ENCODE measurements at places on chromosomes 3 and 15.

DNA sequence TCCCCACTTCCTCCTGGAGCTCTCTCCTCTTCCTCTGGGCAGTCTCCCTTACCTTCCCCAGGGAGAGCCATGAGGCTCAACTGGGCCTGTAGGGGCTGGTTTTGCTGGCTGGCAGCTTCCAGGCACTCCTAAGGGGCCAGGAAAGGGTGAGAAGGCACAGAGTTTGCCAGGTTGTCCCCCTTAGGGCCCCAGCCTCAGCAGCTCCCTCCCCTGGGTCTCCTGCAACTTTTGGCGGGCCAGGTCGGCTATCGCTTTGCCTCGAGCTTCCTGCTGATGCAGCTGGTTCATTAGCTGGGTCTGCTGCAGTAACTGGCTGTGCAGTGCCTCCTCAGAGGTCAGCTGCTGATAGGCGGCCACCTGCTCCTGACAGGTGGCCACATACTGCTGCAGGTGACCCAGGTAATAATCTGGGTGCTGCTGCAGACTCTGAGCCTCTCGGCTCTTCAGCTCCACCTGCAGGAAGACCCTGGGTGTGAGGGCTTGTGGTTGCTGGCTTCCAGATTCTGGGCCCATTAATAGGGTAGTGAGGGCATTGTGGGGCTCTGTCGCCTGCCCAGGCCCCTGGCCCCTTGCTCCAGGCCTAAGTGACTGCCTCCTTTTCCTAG lies 29.7 kb upstream of the OR4F6 start:
- no peak for DNase-seq

DNA sequence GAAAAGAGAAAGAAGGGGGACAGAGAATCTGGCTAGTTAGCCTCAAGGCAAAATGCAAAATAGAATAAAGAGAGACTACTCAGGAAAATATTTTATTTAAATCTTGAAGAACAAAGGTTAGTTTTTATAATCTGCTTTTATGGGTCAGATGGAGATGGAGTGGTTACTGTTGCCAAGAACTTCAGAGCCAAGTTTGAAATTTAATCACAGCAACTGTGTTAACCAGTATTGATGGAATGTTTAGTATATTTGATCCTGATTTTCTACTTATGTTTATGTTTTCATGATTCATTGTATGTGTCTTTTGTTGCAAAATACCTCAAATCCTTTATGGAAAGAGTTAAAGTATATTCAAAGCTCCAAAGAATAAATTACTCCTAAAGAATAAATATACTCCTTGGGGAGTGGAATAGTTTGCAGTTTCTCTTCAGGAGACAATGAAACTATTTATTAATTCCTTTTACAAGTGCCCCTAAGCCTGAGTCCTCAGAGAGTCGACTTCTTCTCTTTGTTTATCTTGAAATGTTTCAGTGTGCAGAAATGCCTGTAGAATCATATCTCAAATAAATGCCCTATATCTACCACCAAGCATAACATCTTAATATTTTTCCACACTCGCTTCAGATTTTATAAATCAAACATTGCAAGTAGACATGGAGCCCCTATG lies 60.9 kb upstream of the THSD4 start:
- DNase-seq: no peak

- no peak for DNase-seq
Measured at GRCh38 chr3:116716490-116716889, 6.9 kb downstream of the TUSC7 start.

DNA sequence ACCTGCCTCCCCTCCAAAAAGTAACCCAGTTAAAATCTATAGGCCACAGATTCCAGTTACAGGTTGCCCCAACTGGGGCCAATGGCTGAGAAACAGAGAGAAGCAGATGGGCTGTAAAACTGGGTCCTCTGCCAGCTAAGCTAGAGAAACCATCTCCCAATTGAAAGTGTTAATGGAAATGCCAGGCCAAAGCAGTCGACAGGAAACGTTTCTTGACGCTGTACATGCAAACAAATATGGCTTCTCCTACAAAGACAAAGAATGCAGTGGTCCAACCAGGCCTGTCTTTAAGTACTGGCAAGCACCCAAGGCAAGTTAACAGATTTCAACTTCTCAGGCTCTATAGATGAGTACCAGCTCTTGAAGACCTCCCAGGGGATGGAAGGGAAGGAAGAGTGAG lies 71.3 kb downstream of the MAGI1 start:
- DNase-seq: no peak

DNA sequence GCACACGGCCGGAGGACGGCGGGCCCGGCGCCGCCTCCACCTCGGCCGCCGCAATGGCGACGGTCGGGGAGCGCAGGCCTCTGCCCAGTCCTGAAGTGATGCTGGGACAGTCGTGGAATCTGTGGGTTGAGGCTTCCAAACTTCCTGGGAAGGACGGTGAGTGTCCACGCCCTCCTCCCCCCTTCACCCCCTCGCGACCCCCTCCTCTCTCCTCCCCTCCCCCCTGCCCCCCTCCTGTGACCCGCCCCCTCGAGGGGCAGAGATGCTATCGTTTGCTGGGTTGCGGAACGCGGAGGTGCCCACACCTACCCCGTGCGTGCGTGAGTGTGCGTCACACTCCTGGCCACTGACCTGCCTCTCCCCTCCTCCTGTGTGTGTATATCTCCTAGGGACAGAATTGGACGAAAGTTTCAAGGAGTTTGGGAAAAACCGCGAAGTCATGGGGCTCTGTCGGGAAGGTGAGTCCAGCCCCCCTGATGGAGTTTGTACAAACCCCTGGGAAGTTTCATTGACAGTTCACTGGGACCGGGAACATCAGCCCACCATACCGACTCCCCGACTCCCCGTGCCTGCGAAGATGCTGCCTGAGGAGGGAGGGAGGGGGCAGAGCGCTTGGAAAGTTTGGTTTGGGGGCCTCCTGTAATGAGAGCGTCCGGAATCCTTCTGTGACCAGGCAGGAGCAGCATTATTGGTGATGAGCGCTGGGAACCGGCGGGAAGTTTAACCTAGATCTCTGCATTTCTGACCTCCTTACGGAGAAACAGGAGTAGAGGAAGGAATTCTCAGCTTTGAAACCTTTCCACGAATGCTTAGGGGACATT lies 795 bp upstream of the SCAANT1 start:
- peak; percentile 31 for DNase-seq

DNA sequence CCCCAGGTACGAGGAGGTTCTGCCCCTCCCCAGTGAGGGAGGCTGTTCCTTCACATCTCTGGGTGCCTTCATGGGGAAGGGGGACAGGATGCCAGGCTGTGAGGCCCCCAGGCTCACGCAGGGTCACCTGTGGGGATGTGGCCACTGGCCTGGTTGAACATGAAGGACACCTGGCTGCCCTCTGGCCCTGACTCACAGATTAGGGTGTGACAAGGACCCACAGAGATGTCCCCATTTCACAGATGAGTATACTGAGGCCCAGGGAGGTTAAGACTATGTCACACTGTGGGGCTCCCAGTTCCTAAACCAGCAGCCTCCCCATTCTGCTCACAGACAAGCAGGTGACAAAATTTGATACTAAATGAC lies 42.4 kb downstream of the PCSK6 start:
- no peak for DNase-seq

Measured in endothelial cell (in vitro differentiated cells).